Transverse colon (tissue), 4 donors: ENCODE measurements at places on chromosomes 1 and 21. TPM values are rescaled to one million over a fixed set of nuclear protein-coding genes. Genes with fewer than 3 reads are reported as not detected.

GRCh38 chr1:53625766-53626520 is 113.0 kb downstream of the GLIS1 start:
- no peak overlapping the region for H3K27ac ChIP-seq
- H3K36me3 ChIP-seq: no peaks in the 10 kb centered on the region
- H3K27me3 ChIP-seq: no peaks in the 10 kb centered on the region
- no peaks in the 10 kb centered on the region for H3K4me1 ChIP-seq
- no peak for DNase-seq

DNA sequence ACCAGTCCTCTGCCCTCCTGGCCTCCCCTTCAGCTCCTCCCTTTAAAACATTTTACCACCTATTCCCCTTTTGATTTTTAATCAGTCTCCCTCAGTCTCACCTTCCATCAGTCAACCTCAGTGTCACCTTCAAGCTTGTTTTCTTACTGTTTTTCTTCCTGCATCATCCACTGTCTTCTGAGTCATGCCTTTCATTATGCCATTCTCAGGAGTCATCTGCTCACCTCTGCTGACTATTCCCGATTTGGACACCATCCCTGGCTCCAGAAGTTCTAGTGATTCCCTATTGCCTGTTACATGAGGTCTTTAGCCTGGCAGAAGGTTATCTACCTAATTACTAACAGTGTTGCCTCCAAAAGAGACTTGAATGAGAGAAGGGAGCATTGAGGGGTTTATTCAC is 23.9 kb downstream of the NFASC start:
- no peak overlapping the region for H3K27ac ChIP-seq
- no peak overlapping the region for H3K4me3 ChIP-seq
- H3K27me3 ChIP-seq: no peaks in the 10 kb centered on the region
- H3K36me3 ChIP-seq: no peaks in the 10 kb centered on the region

The TDRD10 gene
- total RNA-seq: 3.3 TPM

DNA sequence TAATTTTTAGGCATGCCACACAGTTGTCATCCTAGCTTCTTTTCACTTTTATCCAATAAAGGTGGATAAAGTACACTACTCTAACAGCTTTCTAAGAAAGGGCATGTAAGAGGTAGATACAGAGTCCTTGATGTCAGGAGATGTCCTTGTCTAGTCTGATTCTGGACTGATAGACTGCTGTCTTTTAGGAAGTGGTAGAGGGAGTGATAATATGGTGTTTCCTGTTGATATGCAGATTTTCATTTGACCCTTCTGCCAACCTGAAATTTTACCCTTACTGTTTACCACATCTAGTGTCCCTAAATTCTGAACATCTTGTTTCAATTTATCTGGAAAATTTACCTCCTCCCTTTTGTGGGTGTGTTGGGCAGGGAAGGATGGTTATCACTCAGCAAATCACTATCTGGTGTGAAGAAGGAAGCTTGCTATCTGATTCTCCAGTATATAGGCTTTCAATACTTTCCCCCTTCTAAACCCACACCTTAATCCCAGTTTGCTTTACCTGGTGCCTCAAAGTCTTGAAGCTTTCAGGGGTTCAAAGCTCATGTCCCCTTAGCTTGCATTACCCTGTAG is 354.9 kb upstream of the SNX7 start:
- no peak for DNase-seq
- H3K4me1 ChIP-seq: no peaks in the 10 kb centered on the region
- no peak overlapping the region for H3K4me3 ChIP-seq
- H3K27ac ChIP-seq: no peak overlapping the region
- no peaks in the 10 kb centered on the region for H3K27me3 ChIP-seq
- no peaks in the 10 kb centered on the region for H3K36me3 ChIP-seq

GRCh38 chr1:51697166-51697565 is 80.3 kb downstream of the OSBPL9 start:
- no peak for DNase-seq
- no peaks in the 10 kb centered on the region for H3K36me3 ChIP-seq
- no peaks in the 10 kb centered on the region for H3K27me3 ChIP-seq

- no peak overlapping the region for H3K4me3 ChIP-seq
- no peaks in the 10 kb centered on the region for H3K4me1 ChIP-seq
These were observed 9.0 kb downstream of the CFAP298 start for GRCh38 chr21:32603131-32603530.

- H3K4me3 ChIP-seq: no peak overlapping the region
- H3K27ac ChIP-seq: no peak overlapping the region
- no peaks in the 10 kb centered on the region for H3K36me3 ChIP-seq
- no peaks in the 10 kb centered on the region for H3K4me1 ChIP-seq
- no peak for DNase-seq
These were observed 1518.9 kb upstream of the B3GALT2 start for GRCh38 chr1:194705123-194705854.

The PGLYRP4 gene
- total RNA-seq: not detected

The KCNJ9 gene
- total RNA-seq: not detected

- peak overlapping the region; percentile 50 for H3K27ac ChIP-seq
- H3K4me3 ChIP-seq: no peak overlapping the region
- peak; percentile 21 for DNase-seq
- no peaks in the 10 kb centered on the region for H3K4me1 ChIP-seq
- no peaks in the 10 kb centered on the region for H3K27me3 ChIP-seq
These were observed 94.8 kb upstream of the KIAA0040 start for GRCh38 chr1:175287377-175287776.

DNA sequence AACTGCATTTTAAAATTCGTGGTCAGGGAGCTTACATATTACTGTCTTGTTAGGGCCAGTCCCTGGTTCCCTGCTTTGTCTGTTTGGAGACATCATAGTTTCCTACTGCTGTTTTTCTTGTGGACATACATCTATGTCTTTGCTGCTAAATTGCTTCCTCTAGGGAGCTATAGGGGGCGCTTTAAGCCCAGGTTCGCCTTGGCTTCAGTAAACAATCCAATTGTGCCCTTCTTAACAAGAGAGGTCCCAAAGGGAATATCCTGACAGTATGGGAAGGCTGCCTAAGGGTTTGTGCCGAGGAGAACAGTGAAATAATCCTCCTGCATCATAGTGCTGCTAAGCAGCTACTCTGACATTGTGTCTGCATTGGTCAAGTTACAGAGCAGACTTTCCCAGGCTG is 112.5 kb downstream of the USH2A start:
- H3K4me1 ChIP-seq: no peaks in the 10 kb centered on the region
- no peaks in the 10 kb centered on the region for H3K36me3 ChIP-seq
- H3K27ac ChIP-seq: no peak overlapping the region
- no peaks in the 10 kb centered on the region for H3K27me3 ChIP-seq

DNA sequence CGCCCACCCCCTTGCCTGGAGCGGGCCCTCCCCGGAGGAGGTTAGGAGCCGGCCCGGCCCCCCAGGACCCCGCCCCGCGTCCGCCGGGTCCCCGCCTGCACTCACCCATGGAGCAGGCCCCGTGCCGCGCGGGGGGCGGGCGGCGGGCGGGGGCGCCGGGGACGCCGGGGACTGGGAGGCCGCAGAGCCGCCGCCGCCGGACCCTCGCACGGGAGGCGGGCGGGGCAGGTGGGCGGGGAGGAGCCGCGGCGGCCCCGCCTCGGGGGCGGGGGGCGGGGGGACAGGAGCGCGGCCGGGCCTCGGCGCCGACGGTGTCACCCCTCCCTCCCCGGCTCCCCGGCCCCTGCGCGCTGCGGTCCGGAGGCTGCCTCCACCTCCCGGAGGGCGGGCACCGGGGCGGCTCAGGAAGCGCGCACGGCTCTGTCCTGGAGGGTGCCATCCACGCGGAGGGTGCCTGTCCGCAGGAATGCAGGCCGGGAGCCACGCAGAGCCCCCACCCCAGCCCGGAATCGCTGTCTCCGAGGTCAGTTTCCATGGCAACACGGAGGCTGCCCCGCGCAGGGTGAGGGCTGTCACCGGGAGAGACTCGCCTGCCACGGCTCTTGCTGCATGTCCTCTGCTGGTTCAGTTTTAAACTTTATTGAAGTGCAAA is 5.9 kb upstream of the PLEKHG5 start:
- peaks cover 34% of the 10 kb centered on the region for H3K27me3 ChIP-seq
- H3K27ac ChIP-seq: peak overlapping the region; percentile 29
- peak; percentile 57 for DNase-seq
- H3K4me1 ChIP-seq: peaks cover 25% of the 10 kb centered on the region
- peak overlapping the region; percentile 60 for H3K4me3 ChIP-seq

The CCT8 gene
- total RNA-seq: 51.3 TPM

The MAP1LC3C gene
- 6.5 TPM for total RNA-seq

DNA sequence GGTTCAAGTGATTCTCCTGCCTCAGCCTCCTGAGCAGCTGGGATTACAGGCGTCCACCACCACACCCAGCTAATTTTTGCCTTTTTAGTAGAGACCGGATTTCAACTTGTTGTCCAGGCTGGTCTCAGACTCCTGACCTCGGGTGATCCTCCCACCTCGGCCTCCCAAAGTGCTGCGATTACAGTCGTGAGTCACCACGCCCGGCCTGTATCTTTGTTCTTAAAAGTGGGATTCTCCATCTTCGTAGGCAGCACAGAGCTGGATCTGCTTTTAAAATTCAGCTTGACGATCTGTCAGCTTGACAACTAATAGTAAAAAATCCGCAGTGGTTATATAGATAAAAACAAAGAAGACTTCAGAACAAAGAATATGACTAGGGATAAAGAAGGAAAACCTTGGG is 2.8 kb upstream of the GNG4 start:
- H3K4me3 ChIP-seq: no peak overlapping the region
- no peak overlapping the region for H3K27ac ChIP-seq
- peaks cover 22% of the 10 kb centered on the region for H3K4me1 ChIP-seq

GRCh38 chr1:225883616-225884265 is 1.6 kb upstream of the TMEM63A start:
- H3K4me1 ChIP-seq: peaks cover 36% of the 10 kb centered on the region
- H3K27ac ChIP-seq: peak overlapping the region; percentile 98
- H3K4me3 ChIP-seq: peak overlapping the region; percentile 92
- peak; percentile 57 for DNase-seq

- peak overlapping the region; percentile 96 for H3K4me3 ChIP-seq
- no peaks in the 10 kb centered on the region for H3K27me3 ChIP-seq
- H3K36me3 ChIP-seq: no peaks in the 10 kb centered on the region
- peak overlapping the region; percentile 99 for H3K27ac ChIP-seq
These were observed 1.2 kb downstream of the PKN2 start for GRCh38 chr1:88685259-88685620.

The GJA9 gene
- total RNA-seq: 1.6 TPM

DNA sequence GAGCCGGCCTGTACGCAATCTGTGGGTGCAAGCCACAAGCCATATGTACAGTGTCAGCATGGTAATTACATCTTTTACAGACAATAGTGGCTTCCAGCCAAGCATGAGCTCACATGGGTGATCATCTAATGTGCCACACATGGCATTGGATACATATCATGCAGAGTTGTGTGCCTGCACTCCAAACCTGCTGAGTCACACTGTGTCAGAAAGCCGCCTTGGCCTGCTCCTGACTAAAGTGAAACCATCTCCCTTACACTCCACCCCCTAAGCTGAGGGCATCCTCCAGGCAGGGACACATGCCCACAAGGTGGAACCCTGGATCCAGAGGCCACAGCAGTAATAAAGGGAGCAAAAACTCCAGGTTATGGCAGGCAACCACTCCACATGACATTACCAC is 72.5 kb downstream of the KCNT2 start:
- no peak overlapping the region for H3K4me3 ChIP-seq
- H3K36me3 ChIP-seq: no peaks in the 10 kb centered on the region

GRCh38 chr1:239426821-239427475 is 40.6 kb downstream of the CHRM3 start:
- no peak overlapping the region for H3K27ac ChIP-seq
- H3K36me3 ChIP-seq: no peaks in the 10 kb centered on the region
- H3K27me3 ChIP-seq: no peaks in the 10 kb centered on the region
- no peak for DNase-seq
- no peaks in the 10 kb centered on the region for H3K4me1 ChIP-seq
- no peak overlapping the region for H3K4me3 ChIP-seq

- H3K4me1 ChIP-seq: no peaks in the 10 kb centered on the region
- no peak for DNase-seq
- no peak overlapping the region for H3K4me3 ChIP-seq
These were observed 17.9 kb upstream of the DYRK1A start for GRCh38 chr21:37348664-37349063.

GRCh38 chr1:245946905-245947304 is 560.2 kb downstream of the SMYD3 start:
- H3K27me3 ChIP-seq: no peaks in the 10 kb centered on the region
- DNase-seq: no peak
- H3K4me3 ChIP-seq: no peak overlapping the region
- H3K27ac ChIP-seq: no peak overlapping the region

The SELENBP1 gene
- 3,856 TPM for total RNA-seq

DNA sequence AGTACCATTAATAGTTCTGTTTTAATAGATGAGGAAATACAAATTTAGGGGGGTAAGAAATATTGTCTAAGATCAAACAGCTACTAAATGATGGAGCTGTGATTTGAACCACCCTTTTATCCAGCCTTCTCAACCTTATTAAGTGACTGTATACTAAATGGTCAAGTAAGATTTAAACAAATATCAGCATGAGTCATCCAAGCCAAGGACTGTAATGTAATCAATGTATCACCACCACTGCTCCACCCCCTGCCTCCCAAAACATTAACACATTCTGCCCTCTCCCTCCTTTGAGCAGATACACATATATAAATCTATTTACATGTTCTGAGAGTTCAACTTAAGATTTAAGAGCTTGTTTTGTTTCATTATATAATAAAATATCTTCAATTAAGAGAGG is 58.9 kb downstream of the LRRC40 start:
- no peaks in the 10 kb centered on the region for H3K36me3 ChIP-seq
- H3K4me1 ChIP-seq: no peaks in the 10 kb centered on the region
- DNase-seq: no peak
- no peaks in the 10 kb centered on the region for H3K27me3 ChIP-seq
- no peak overlapping the region for H3K4me3 ChIP-seq

DNA sequence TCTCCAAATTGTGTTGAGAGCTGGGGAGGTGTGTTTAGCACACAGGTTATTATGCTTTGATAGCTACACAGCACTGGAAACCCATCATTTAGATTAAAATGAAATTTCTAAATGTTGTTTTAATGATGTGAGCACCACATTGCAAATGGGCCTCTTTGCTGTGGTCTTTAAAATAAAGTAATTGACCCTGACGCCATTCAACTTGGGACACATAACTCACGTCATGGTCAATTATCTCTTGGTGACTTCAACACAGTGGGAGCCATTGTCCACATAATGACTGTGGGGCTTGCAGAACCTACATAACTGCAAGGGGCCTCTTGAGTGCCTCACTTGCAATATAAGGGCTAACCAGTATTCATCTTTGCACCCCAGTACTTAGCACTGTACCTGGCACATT is 280.4 kb downstream of the HLX start:
- no peaks in the 10 kb centered on the region for H3K36me3 ChIP-seq
- no peak for DNase-seq
- H3K27ac ChIP-seq: no peak overlapping the region
- H3K27me3 ChIP-seq: no peaks in the 10 kb centered on the region
- no peak overlapping the region for H3K4me3 ChIP-seq

DNA sequence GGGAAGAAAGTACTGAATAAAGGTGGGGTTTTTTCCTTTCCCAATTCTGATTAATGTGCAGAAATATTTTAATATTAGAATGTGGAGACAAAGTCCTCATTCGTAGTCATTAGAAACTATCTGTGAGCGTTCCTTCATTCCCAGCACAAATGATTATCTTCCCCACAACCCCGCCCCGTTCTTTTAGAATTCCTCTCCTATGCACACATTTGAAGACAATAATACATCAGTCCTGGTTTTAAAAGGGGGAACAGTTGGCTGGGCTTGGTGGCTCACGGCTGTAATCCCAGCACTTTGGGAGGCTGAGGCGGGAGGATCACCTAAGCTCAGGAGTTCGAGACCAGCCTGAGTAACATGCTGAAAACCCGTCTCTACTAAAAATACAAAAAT is 876 bp downstream of the ALDH9A1 start:
- peak overlapping the region; percentile 67 for H3K4me3 ChIP-seq
- peaks cover 13% of the 10 kb centered on the region for H3K4me1 ChIP-seq
- DNase-seq: no peak
- H3K27me3 ChIP-seq: no peaks in the 10 kb centered on the region

- no peaks in the 10 kb centered on the region for H3K4me1 ChIP-seq
- no peak overlapping the region for H3K27ac ChIP-seq
- no peaks in the 10 kb centered on the region for H3K27me3 ChIP-seq
- no peak for DNase-seq
- H3K36me3 ChIP-seq: no peaks in the 10 kb centered on the region
These were observed 83.5 kb downstream of the KCTD3 start for GRCh38 chr1:215650446-215651149.
